ENCODE measurements at places on chromosomes 1 and 21.

GRCh38 chr1:225877580-225877979 is 4.6 kb downstream of the TMEM63A start:
- DNase-seq = no peak

DNA sequence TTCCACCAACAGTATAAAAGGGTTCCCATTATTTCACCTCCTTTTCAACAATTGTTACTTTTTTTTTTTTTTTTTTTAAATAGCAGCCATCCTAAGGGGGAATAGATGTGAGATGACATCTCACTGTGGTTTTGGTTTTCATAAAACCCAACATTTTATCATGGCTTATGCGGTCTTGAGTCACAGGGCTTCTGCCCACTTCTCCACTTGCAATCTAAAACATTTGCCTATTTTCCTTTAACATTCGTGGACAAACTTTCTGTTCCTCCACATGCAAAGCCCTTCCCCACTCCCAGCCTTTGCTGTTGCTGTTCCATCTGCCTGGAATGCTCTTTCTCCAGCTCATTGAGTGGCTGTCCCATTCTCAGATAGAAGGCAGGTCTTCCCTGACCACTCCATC is 239.7 kb upstream of the KCNK2 start:
- no peak for DNase-seq

DNA sequence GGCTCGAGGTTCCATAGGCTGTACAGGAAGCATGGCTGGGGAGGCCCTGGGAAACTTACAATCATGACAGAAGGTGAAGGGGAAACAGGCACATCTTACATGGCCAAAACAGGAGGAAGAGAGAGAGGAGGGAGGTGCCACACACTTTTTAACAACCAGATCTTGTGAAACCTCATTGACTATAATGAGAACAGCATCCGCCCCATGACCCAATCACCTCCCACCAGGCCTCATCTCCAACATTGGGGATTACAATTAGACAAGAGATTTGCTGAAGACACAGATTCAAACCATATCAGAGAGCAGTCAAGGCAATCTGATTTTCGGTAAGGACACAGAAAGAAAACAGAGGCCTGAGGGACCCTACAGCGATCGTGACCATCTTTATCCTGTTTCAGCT is 41.7 kb downstream of the TNFRSF9 start:
- DNase-seq = no peak

DNA sequence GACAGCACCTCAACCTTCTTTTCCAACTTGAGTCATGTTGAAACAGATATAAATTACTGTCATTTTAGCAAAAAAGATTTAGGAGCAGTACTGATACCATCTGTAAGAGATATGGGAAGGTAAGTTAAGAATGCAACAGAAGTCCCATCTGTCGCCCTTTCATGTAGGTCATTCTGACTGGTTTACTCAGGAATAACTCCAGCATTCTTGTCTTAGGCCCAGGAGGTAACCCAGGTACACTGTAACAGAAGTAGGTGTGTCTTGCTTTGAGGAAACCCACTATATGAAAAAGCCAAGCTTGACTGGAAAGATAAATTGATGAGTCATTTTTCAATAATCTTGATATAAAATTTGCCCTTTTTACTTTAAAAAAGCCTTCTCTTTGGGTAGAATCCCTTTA is 35.4 kb downstream of the PGM1 start:
- no peak for DNase-seq

DNA sequence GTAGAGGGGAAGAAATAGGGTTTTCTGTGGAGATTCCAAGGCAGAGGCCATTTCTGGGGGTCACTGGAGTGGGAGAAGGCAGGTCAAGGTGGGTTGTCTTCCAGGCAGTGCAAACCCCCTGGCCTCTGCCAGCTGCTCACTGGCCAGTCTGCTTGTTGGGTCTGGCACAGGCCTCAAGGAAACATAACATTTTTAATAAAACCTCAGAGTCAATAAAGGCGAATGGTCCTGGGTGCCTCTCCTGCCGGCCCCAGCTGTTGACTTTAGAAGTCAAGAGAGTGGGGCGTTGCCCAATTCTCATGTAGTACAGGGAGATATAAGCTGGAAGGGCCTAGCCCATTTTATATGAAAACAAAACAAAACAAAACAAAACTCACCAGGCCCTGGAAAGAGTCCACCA is 36.6 kb downstream of the RUNX3 start:
- no peak for DNase-seq

All from NCI-H2081 (cell line).